ENCODE measurements at places on chromosomes 1 and 21.

DNA sequence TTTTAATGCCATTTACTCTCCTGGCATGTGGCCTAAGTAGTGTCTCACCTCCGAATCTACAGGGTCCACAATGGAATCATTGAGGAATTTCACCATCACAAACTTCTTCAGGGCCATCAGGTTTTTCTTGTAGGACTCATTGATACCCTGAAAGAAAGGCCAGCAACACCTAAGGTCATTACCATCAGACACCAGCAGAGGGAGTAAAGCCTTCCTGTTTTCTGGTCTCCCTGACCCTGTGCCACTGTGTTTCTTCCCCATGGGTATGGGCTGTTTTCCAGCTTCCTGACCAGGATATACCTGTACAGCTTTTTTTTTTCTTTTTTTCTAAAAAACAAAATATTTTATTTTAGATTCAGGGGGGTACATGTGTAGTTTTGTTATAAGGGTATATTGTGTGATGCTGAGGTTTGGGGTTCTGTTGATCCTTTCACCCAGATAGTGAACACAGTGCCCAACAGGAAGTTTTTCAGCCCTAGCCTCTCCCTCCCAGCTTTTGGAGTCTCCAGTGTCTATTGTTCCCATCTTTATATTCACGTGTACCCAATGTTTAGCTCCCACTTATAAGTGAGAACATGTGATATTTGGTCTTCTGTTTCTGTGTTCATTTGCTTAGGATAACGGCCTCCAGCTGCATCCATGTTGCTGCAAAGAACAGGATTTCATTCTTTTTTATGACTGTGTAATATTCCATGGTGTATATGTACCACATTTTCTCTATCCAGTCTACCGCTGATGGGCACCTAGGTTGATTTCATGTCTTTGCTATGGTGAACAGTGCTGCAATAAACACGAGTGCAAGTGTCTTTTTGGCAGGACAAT lies 18.3 kb downstream of the PPT1 start:
- no peak for DNase-seq

- no peak for DNase-seq
Measured at GRCh38 chr1:46362158-46362557, 21.6 kb downstream of the NSUN4 start.

- DNase-seq, result no peak
Measured at GRCh38 chr1:165316153-165316772, 40.3 kb downstream of the LMX1A start.

DNA sequence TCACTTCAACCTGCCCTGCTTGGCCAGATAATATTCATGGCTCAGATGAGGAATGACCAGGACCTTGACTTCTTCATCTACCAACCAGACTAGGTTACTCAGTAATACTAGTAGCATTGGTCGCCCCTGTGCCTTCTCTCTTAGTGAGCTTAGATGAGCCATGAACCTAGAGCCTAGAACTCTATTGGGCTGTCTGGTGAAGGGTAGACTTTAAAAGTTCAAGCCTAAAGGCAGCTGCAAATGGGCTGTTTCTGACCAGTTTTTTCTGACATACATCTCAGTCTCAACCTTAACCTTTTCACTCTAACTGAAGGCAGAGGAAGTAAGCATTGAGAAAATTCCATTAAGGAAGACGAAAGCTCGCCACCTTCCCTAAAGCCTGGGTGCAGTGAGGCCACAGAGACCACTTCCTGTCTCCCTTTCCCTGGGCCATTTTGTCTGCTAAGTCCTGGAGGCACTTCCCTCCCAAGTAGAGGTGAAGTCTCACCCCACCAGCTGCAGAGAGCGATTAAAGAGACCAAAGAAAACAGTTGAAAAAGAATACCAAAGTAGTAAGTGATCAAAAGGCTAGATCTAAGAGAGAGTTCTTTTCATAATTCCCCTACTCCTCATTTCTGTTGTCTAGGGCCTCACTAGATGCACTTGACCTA lies 53.3 kb downstream of the MTR start:
- no peak for DNase-seq

DNA sequence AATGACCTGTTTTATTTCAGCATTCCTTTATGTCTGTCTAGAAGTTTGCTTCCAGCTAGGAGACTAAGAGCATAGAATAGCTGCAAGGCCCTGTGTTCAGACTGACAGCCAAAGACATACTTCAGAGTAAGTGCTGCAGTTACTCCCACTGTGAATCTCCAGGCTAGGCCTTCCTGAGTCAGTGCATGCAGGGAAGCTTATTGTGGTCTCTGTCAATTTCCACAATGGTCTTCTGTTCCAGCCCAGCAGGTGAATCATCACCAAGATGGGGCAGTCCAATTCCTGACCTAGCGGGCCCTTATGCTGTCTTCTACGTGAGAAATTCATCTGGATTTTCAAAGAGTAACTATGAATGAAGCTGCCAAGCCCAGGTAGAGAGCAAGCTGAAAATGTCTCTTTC lies 146.3 kb upstream of the C8B start:
- DNase-seq, result no peak

DNA sequence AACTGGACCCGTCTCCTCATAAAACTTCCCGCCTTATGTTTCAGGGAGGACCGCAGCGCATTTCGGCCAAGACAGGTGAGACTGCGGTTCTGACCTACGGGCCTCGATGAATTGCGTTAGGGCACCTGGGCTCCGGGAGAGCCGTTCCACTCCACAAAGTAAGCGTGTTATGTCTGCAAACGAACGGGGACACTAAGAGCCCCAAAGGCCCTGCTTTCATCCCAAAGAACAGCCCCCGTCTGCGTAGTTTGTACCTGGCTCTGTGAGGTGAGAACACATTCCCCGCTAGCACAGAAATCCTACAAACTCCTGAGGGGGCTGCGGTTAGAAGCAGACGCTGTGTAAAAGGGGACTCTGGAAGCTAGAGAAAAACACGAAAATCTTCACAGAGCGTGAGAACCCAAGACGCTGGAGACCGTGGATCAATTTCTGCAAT lies 41.6 kb upstream of the PPIAL4F start:
- DNase-seq, result no peak

- no peak for DNase-seq
Measured at GRCh38 chr1:8476006-8476405, 158.1 kb downstream of the SLC45A1 start.

DNA sequence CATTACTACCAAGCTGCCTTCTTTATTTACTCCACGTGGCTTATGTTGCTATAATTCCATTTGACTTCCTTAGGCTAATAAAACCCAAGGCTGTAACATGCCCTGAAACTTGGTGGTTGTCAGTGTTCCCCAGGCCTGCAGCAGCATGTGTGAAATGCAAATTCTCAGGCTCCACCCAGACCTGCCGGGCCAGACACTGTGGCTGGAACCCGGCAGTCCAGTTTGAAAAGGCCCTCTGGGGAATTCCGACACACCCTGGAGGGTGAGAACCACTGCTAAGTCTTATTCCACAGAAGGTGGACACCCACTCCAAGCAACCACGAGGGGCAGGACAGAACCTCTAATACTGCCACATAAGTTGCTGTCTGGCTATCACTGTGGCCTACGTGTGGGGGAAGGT lies 41.4 kb downstream of the URB1 start:
- no peak for DNase-seq

- DNase-seq, result no peak
Measured at GRCh38 chr1:93765099-93765498, 83.5 kb upstream of the BCAR3 start.

DNA sequence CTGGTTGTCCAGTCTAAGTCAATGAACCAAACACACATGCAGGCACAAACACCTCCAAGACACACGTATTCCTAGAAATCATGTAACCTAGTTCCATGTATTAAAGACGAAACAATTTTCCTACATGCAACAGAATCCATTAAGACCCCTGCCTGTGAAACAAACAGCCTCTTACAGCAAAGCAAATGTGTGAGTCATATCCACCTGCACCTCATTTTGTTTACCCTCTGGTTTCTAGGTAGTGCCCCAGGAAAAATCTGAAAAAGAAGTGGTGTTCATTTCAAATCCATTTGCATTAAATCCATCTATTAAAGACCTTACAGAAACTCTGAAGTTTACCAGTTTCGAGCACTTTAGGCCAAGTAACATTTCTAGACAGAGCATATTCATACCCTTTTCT lies 74.1 kb downstream of the VCAM1 start:
- DNase-seq, result no peak

- no peak for DNase-seq
Measured at GRCh38 chr1:4171480-4172450, 271.7 kb upstream of the C1orf174 start.

DNA sequence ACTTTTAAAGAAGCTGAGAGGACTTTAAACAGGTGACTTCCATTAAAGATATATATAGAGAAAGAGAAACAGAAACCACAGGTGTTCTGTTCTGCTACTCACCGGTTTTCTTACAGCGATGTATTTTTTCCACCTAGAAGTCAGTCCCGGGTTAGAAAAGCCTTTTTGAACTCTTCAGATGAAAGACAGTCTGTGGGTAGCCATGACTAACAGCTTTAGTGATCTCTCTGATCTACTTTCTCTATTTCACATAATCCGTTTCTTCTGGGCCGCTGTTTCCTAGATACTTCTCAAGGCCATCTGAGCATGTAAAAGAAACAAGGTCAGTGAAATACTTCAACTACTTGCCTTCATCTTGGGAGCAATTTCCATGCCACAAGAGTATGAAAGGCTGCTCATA lies 25.1 kb downstream of the WDR64 start:
- no peak for DNase-seq

DNA sequence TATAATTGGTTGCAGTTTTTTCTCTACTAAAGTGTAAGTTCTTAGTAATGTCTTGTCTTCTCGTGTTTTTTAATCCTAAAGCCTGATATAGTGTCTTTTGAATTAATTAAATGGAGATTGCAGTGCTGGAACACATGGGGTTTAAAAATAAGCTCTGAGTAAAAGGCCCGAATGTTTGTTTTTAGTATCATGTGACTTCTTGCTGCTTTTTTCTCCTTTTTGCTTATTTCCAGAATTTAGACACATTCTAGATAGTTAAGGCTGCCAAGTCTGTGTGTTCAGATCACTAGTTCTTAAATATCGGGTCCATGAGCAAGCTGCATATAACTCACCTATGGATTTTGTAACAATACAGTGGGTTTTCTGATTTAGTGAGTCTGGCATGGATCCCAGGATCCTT lies 27.5 kb downstream of the KCTD3 start:
- no peak for DNase-seq

GRCh38 chr21:45473496-45474322 lies 68.5 kb downstream of the SLC19A1 start:
- DNase-seq, result no peak

DNA sequence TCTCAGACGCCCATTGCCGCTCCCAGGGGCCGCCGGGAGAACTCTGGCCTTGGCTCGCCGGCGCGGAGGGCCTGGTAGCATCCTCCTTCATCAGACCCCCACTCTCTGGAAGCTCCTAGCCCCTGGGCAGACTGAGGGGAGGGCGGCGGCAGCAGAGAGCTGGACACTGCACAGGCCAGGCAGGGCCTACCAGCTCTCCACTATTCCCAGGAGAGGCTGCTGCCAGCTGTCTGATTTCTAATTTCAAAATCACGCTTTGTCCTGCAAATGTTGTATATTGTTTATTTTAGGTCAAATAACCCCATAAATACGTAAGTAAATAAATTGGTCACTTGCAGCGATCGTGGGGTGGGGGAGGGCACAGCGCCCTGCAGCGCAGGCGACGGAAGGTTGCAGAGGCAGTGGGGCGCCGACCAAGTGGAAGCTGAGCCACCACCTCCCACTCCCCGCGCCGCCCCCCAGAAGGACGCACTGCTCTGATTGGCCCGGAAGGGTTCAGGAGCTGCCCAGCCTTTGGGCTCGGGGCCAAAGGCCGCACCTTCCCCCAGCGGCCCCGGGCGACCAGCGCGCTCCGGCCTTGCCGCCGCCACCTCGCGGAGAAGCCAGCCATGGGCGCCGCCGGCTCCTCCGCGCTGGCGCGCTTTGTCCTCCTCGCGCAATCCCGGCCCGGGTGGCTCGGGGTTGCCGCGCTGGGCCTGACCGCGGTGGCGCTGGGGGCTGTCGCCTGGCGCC lies at the start of gene MTARC1:
Gene MTARC1 (plus strand): TSS at position 577 of the 732 bp plus-strand sequence. CDS start 32 bp downstream, at position 609.
- DNase-seq, result no peak

DNA sequence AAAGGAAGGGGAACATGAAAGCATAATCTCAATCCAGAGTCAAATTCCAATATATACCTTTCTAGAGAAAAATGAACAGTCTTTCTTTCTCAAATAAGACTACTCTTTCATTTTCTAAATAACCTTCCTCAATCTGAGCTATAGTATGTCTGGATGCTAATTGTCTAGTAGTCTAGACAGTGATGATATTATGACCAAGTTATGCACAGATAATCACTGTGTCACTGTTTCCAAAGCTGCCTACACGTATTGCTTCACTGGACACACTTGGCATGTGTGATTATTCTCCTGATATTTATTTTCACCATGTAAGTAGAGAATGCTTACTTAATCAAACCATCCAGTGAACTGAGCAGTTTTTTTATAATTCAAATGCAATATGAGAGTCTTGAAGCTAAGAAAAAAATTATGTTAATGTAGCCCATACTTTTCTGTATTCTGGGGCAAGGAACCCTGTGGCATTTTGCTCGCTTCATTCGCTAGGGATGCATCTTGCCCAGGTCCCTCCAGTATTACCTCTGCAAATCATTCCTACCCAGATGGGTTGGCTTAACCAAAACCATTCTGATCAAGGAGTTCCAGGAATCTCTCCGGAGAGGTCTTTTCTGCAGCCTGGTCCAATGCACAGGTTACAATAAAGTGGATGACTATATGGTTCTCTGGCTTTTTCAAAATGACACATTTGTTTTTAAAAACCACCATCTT lies 303.1 kb upstream of the RUNX1 start:
- no peak for DNase-seq

GRCh38 chr1:152108882-152109222 lies 6.4 kb downstream of the TCHH start:
- DNase-seq, result no peak

DNA sequence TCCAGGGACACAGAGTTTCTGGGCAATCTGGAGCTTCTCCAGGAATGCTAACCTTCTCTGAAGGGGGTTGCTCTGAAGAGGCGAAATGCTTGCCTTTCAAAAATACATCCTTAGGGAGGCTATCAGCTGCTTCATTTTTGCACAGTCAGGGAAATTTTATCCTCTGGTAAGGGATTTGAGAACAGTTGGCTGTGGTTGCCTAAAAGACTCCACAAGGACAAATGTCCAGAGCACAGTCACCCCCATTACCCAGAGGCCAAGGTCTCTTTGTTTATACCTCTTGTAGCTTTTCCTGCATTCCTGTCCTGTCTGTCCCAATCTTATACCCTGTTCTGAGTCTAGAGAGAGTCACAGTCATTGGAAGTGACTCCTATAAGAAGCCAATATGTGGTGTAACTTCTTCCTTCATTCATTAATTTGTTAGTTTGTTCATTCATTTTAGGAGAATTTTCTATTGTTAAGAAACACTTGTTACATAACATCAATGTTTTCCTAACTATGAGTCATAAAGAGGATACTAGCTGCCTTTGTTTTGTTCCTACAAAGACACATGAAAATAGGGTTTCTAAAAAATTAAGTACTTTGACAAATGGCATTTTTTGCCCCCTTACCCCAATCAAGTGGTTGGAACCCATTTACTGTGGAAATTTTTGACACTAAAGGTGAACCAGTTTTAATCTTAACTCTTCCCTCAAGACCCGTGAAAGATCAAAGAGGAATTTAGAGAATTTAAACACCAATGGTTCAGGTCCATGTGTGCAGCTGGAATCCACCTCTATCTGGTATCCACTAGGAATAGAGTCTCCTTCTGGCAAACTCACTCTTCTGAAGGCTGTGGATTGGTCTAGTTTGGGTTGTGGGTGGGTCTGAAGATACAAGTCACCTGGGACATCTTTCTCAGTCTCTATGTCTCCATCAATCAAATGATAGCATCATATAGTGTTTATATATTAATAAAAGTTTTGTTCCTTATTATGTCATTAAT lies 47.1 kb downstream of the GPR88 start:
- DNase-seq, result no peak
